ENCODE measurements at places on chromosomes 3 and 15.

- DNase-seq = no peak
These were observed 54.5 kb upstream of the C3orf80 start for GRCh38 chr3:160170409-160171370.

GRCh38 chr3:64559588-64559987 is 128.2 kb downstream of the ADAMTS9 start:
- DNase-seq = no peak

GRCh38 chr15:69574506-69574905 is 121.9 kb downstream of the RPLP1 start:
- no peak for DNase-seq

GRCh38 chr15:80551348-80551747 is 143.8 kb upstream of the ABHD17C start:
- DNase-seq = no peak

Data from natural killer cell treated with Interleukin-12 subunit alpha and Interleukin-12 subunit beta and Interleukin-15 and Interleukin-18, amount 100 ng/mL, for 72 hours (primary cell).